ENCODE measurements at places on chromosomes 4 and X.

DNA sequence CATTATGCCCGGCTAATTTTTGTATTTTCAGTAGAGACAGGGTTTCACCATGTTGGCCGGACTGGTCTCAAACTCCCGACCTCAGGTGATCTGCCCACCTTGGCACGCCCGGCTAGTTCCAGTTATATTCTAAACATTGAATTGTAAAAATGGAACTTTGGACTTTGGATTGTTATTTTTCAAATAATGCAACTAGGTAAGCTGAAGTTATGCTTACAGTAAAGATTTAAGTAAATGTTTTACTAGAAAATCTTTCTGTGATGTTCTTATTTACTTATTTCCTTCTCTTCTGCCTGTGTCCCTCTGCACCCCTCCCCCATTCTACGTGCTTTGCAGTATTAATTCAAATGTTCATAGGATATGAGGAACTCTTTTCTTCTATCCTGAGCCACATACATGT is 26.1 kb downstream of the GK start:
- DNase-seq, result no peak

GRCh38 chr4:115149106-115149505 is 35.7 kb upstream of the NDST4 start:
- no peak for DNase-seq

- DNase-seq, result no peak
These were observed 73.9 kb upstream of the PLAC1 start for GRCh38 chrX:134732152-134732551.

DNA sequence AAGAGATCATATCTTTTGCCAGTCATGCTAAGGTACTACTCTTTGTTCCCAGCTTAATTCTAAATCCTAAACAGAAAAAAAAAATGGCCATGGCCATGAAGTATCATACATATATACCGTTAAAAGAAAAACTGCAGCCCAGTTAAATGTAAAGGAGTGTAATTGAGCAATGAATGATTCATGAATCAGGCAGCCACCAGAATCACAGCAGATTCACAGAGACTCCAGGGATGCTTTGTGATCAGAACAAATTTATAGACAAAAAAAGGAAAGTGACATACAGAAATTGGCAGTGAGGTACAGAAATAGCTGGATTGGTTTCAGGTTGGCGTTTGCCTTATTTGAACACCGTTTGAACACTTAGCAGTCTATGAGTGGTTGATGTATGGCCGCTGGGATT is 42.1 kb upstream of the PDGFC start:
- no peak for DNase-seq

DNA sequence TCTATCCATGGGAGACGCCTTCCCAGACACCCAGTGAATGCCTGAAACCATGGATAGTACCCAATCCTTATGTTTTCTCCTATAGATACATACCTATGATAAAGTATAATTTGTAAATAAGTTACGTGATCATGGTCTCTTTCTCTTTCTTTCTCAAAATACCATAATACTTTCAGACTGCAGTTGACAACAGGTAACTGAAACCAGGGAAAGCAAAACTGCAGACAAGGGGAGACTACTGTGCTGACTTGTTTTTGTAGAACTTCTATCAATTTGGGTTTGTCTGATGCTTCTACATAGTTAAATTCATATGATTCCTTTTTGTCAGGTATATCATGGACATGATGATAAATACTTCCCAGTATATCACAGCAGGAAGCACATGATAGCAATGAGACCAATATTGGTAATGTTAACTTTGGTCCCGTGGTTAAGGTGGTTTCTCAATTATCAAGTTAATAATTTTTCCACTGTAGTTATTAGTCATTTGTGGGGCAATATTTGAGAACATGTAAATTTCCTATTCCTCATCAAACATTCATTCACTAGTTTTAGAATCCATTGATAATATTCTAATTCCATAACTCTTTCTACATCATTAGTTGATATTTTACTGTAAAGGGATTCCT is 298.0 kb upstream of the TET2 start:
- DNase-seq, result no peak

DNA sequence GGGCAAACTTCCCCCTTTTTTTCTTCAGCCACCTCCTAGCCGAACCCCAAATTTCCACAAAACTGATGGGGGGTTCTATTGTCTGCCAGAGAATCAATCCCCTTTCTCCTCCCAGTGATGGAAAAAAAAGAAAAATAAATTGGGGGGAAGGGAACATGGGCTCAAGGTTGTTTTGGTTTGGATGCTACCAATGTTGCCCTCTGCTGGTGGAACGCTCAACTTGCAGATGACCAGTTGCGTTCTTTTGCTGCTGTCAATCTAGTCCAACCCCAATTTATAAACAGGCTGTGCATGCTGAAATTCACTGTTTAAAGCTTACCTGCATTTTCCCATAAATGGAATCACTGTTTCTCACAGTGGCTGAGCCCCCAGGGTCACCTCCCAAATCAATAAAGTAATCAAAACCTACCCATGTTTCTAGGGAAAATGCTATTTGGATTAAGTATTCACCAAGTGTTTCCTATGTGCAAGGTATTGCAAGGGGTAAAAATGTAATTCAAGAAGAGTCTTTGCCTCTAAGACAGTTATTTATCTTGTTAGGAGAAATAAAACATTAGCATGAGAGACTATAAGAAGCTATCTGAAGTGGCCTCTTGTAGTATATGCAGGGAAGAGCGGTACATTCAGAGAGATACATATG is 116.7 kb upstream of the TMEM164 start:
- peak; percentile 46 for DNase-seq

DNA sequence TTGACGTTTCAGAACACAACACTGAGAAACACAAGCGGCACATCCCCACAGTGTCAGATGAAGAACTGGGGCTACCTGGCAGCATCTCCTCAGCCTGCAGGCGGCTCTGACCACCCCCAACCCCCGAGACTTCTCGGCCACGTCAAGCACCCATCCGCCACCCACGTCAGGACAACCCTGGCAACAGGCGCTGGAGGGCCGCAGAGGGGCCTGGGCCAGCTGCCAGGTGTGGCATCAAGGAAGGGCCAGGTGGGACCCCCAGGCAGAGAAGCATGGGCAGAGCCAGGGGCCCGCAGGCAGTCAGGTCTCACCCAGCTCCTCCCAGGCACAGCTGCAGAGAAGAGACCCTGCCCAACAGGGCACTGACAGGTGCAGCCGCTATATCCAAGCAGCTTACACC is 22.3 kb downstream of the GAK start:
- DNase-seq, result no peak

DNA sequence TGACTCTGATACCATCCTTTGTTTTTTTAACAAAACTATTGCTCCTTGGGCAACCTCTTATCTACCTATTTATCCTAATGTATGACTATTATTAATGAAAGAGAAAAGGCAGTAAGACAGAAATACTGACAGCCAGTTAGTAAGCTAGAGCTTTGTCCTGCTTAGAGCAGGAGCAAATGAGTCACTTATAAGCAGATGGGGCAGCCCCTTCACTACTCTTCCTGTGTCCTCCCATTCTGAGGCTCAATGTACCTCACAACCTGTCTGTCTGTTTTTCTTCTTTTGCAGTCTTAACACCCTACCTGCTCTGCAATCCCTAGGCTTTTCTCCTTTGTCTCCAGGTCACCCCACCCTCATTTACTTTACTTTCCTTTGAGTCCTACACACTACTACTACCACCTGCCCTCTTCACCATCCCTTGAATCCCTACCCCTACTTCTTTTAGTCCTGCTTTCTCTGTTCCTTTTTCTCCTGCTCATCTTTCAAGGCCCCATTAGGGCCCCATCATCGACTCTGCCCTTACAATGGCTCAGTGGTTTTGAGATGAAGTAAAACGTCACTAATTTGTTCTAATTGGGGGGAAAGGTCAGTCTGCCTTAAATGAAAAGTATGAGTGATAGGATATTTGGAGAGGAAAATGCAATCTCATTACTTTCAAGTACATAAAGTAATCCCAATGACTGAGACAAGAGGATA is 294.3 kb downstream of the GUCY2F start:
- no peak for DNase-seq

DNA sequence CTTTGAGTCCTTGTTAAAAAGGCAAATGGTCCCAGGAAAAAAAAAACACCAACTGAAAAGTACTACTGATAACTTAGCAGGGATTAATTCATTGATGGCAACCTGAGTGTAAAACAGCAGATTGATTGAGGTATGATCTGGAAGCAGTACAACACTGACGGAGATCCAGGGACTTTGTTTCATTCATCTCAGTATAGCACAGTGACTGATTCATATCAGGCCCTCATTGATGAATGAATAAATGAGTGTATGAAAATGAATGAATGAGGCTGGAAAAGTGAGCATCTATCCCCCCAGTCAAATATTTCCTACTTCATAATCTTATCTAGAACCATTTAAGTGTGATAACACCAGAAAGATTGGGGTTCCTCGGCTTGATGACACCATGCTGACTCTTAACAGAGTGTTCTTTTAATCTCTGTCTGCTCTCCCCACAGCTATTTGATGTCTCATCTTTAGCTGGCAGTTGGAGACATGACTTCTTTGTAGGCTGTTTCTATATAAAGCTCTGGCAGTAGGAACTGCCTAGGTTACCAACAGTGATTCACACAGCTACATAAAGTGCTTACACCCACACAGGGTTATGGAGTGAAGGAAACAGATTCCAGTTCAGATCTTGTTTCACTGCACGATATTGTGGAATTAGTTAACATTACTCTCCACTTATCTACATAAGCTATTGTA is 18.6 kb upstream of the RNF128 start:
- peak; percentile 60 for DNase-seq

DNA sequence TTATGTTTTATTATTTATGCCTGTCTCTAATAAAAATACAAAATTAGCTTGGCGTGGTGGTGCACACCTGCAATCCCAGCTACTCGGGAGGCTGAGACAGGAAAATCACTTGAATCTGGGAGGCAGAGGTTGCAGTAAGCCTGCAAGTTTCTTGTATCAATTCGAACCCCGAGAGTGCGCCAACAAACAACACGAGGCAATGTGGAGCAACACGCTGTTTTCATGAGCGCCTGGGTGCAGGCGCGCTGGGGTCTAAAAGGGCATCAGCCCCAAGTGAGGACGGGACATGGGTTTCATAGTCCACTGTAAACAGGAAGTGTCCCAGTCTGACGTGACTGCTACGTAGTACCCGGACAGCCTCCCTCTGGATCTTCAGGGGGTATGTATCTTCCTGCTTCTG is 1634.6 kb upstream of the AGA start:
- no peak for DNase-seq

GRCh38 chr4:110268790-110269189 is 70.4 kb upstream of the ELOVL6 start:
- DNase-seq, result no peak

DNA sequence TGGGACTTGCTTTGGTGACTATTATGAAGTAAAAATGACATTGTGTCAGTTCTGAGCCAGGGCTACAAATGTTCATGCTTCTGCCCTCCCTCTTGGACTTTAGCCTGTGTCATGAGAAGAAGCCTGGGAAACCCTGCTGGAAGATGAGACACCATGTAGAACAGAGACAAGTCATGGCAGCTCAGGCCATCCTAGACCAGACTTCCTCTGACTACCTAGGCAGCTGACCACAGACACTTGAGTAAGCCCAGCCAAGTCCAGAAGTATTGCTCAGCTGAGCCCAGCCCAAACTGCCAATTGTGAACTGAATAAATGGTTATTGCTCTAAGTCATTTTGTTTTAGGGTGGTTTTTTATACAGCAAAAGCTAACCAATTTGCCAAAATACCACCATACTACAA is 467.6 kb upstream of the CNKSR2 start:
- DNase-seq, result no peak

GRCh38 chr4:73019462-73020047 is 50.0 kb downstream of the COX18 start:
- peak; percentile 34 for DNase-seq

DNA sequence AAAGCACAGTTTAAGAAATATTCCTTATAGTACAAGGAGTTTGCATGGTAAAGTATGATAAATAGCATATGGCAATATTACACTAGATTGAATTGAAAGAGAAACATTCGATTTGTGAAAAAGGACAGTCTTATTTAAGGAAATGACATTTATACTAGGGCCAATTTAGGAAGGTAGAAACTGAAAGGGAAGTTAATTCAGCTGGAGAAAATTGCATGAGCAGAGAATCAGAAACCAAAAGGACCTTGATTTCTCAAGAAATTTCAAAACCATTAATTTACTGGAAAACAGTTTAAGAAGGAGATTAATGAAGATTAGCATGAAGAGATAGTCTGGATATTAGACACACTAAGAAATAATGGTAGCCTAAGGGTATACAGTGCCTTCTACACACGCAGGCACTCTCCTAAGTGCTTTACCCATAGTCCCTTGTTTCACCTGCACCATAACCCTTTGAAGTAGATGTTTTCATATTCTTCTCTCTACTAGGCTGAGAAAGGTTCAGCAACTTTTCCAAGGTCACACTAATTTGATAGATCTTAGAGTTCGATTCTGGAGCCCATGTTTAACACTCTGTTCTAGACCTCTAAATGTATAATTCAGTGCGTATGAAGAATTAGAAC is 259.1 kb upstream of the SLIT2 start:
- DNase-seq, result no peak

- no peak for DNase-seq
These were observed 81.6 kb upstream of the MED14 start for GRCh38 chrX:40816906-40817305.

- DNase-seq, result no peak
These were observed 207.3 kb downstream of the ANKRD50 start for GRCh38 chr4:124505211-124505610.

DNA sequence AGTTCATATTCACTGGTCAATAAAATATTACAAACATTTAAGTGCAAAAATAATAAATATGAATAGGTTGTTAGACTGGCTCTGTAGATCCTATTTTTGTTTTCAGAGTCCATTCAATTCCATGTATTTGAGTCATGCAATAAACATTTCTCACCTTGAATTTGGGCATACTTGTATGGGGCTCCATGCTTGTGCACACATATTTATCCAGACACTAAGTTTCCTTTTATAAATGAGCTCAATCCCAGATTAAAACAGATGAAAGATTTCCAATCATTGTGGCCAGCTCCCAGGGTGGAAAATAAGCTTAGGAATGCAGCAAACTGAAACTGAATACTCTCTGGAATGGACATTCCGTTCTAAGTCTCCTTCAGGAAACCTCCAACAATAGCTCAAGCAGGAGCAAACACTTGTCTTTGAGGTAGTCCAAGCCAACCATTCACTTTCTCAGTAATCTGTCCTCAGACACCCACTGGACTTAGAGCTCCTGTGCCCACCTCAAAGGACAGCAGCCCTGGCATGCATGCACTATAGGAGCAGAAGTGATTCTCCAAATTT is 16.4 kb downstream of the DMD start:
- DNase-seq, result no peak

GRCh38 chr4:159355466-159355865 is 252.6 kb downstream of the RAPGEF2 start:
- no peak for DNase-seq

GRCh38 chrX:89034679-89035078 is 287.7 kb downstream of the CPXCR1 start:
- DNase-seq, result no peak
